ENCODE measurements at places on chromosomes 13 and 19.

DNA sequence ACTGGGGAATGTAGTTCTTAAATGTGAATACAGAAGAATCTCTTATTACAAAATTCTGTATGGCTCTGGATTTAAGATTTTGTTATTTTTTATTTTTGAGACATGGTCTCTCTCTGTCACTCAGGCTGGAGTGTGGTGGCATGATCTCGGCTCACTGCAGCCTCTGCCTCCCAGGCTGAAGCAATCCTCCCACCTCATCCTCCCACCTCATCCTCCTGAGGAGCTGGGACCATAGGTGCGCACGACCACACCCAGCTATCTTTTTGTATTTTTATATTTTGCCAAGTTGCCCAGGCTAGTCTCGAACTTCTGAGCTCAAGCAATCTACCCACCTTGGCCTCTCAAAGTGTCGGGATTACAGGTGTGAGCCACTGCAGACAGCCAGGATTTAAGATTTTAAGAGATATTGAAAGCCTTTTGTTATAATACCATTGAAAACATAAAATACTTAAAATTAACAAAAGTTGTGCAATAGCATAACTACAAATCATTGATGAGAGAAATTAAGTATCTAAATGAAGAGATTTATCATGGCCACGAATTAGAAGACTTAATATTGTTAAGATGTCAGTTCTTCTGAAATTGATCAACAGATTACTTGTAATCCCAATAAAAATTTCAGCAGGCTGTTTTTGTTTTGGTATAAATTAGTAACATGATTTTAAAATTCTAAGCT is 13.4 kb downstream of the CYP2A6 start:
- no peak for DNase-seq

DNA sequence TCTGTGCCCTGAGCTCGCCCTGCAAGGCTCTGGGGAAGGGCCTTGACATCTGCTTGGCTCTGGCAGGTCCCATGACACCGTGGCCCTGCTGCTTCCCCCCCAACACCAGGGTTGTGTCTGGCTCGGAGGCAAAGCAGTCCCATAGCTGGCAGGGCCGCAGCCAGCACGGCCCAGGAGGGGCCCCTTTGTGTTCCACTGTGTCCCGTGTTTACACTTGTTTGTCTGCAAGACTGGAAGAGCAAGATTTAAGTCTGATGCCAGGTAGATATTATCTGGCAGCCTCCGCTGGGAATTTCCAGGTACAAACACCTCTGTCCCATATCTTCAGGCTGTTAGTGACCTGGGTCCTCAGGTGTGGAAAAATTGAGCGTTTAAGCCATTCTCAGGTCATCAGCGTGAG is 44.3 kb downstream of the MCF2L start:
- DNase-seq = no peak

- DNase-seq = no peak
Observed at GRCh38 chr13:42106998-42107397, 58.5 kb downstream of the DGKH start.

DNA sequence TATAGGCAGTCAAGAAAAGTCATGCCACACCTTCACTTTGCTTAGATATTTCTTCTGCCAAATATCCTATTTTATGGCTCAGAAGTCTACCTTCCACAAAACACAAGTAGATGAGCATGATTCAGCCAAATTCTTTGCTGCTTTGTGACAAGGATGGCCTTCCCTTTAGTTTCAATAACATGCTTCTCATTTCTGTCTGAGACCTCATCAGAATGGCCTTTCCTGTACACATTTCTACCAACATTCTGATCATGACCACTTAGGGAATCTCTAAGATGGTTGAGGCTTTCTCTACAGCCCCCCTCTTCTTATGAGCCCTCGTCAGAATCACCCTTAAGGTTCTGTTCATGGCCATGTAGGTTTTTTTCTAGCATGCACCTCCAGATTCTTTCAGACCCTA is 96.2 kb downstream of the COL4A2 start:
- DNase-seq = peak; percentile 79

- peak; percentile 14 for DNase-seq
Observed at GRCh38 chr13:68551701-68552522, 1321.8 kb upstream of the PCDH9 start.

GRCh38 chr13:33125821-33126570 is 109.8 kb downstream of the KL start:
- DNase-seq = peak; percentile 94

DNA sequence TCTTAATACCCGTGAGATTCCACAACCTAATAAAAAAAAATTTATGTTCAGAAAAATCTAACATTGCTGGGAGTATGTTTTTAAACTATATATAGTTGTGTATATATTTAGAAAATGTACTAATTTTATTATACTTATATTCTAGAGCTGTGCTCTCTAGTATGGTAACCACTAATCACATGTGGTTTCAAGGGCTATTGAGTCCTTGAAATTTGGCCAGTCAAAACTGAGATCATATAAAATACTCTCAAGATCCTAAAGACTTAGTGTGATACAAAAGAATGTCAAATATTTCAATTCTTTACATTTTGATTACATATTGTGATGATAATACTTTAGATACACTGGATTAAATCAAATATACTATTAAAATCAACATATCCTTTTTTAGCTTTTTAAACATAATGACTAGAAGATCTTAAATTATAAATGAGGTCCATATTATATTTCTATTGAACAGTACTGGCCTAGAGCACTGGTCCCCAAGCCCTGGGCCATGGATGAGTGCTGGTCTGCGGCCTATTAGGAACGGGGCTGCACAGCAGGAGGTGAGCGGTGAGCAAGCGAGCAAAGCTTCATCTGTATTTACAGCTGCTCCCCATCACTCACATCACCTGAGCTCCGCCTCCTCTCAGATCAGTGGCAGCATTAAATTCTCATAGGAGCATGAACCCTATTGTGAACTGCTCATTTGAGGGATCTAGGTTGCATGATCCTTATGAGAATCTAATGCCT is 176.5 kb upstream of the NBEA start:
- no peak for DNase-seq

GRCh38 chr19:29741776-29742175 is 26.7 kb upstream of the C19orf12 start:
- DNase-seq = no peak

- DNase-seq = no peak
Observed at GRCh38 chr19:7819337-7819736, 10.7 kb upstream of the EVI5L start.

GRCh38 chr13:63287926-63288325 is 1872.3 kb upstream of the PCDH20 start:
- no peak for DNase-seq

- DNase-seq = no peak
Observed at GRCh38 chr19:20254121-20254520, 87.1 kb downstream of the ZNF486 start.

GRCh38 chr13:33634546-33634982 is 183.4 kb upstream of the RFC3 start:
- no peak for DNase-seq

DNA sequence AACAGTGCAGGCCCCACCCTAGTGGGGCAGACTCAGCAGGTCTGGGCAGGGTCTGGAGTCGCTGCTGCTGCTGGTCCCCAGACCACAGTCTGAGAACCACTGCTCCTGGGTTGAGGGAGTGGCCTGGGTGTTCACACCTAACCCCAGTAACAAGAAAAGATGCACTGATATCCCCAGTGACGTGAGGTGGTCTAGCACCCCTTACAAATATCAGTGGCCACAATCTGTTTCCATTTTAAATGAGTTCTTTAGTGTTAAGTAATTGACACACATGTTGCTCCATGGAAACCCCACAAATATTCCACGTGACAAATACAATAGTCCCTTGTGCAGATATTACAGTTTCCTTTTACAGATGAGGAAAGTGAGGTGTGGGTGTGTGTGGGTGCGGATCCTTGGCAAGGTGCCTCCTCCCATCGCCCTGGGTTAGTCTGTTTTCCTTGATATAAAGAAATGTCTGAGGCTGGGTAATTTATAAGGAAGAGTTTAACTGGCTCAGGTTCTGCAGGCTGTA is 96.3 kb upstream of the GPR183 start:
- DNase-seq = no peak

DNA sequence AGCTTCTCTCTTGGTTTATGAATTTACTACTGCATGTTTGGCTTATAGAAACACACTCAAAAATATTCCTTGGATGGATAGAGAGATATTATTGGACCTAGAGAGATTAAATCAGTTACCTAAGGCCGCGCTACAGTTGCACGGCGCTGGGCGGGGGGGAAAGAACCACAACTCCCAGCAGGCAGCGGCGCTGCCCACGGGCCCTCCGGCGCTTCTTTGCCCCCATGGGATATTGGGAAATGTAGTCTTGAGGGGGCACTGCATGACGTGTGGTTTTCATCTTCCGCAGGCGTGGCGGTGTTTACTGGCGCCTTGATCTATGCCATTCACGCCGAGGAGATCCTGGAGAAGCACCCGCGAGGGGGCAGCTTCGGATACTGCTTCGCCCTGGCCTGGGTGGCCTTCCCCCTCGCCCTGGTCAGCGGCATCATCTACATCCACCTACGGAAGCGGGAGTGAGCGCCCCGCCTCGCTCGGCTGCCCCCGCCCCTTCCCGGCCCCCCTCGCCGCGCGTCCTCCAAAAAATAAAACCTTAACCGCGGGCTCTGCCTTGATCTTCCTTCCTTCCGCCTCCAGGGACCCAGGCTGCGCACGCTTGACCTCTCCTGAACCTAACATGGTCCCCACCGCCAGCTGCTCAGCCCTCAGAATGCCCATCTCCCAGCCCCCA is 4.8 kb downstream of the EMP3 start:
- DNase-seq = peak; percentile 56

- no peak for DNase-seq
Observed at GRCh38 chr13:41203810-41204209, 9.4 kb upstream of the KBTBD7 start.

DNA sequence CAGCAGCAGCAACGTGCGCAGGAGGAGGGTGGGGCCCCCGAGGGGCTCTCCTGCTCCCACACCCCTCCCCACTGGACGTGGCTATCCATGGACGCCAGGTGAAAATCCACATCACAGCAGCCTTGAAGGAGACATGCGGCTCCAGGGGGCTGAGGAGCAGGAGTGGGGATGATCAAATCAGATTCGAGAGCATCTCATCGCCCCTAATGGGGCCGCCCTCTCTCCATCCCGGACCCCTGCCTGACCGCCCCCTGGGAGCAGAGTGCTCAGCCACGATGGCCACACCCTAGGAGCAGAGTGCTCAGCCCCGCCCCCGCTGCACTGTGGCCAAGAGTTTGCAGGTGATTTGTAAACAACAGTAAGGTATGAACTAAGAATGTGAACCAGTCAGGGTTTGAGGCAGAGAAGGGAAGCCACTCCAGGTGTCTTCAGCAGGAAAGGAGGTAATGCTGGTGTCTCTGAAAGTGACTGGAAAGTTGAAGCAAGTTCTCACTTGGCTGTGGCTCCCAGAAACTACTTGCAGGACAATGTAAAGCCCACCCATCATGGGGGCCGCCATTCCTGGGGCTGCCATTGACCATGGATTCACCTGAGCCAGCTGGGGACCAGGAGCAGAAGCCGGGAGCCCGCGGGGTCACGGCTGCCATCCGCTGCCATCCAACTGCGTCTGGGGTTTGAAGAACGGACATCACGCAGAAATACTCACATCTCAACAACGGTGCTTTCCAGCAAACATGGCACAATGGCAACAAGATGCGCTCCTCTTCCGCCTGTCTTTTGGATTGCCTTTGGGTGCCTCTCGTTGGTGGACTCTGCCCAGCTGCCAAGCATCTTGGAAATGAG is 71.8 kb downstream of the SPACA7 start:
- DNase-seq = no peak

DNA sequence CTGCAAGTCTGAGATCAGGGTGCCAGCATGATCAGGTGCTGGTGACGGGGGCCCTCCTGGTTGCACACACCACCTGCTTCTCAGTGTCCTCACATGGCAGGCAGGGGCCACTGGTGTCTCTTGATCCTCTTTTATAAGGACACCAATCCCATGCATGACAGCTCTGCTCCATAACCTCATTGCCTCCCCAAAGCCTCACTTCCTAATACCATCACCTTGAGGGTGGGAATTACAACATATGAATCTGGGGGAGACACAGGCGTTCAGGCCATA is 15.0 kb upstream of the MIER2 start:
- DNase-seq = no peak

DNA sequence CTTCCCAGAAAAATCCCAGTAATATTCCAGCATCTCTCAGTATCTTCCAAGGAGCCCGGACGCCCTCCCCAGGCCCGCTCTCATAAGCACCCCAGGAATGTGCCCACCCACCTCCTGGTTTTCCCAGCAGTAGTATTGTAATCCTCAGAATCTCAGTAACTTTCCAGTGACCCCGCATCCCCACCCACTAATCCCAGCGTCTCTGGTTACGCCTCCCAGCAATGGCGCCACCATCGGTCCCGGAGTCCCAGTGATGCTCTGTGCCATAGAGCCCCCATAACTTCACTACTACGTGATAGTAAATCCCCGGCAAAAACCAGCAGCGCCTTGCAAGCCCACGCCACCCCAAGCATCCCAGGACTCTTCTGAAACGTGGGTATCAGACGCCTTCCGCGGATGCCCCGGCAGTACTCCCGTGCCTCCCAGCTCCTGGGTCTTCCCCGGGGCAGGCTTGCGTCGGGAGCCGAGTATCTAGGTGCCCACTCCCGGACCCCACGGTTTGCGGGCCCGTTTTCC is 928 bp upstream of the PNPLA6 start:
- DNase-seq = peak; percentile 81

GRCh38 chr13:43353631-43354030 is 330.2 kb downstream of the DNAJC15 start:
- no peak for DNase-seq

GRCh38 chr19:5631567-5632240 is 8.8 kb downstream of the SAFB start:
- no peak for DNase-seq
